RPMI8226 (cell line): ENCODE measurements at places on chromosomes 3 and 15.

GRCh38 chr15:27412415-27412814 lies 441.4 kb downstream of the GABRG3 start:
- DNase-seq = no peak

DNA sequence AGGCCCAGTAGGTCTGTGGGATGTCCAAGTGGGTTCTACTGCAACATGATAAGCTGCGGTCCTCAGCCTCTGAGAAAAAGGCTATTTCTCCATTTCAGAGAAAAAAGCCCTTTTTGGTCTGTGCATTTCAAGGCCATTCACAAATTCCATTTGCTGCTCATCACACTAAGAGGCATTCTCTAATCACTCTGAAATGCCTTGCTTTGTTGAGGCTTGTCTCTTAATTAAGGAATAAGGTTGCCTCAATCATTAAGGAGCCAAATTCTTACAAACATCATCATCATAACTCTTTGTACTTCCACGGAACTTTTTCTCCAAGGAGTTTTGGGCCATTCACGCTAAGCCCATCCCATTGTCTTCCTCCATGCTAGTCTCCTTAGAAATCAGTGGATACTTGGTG lies 74.4 kb downstream of the BOC start:
- no peak for DNase-seq

DNA sequence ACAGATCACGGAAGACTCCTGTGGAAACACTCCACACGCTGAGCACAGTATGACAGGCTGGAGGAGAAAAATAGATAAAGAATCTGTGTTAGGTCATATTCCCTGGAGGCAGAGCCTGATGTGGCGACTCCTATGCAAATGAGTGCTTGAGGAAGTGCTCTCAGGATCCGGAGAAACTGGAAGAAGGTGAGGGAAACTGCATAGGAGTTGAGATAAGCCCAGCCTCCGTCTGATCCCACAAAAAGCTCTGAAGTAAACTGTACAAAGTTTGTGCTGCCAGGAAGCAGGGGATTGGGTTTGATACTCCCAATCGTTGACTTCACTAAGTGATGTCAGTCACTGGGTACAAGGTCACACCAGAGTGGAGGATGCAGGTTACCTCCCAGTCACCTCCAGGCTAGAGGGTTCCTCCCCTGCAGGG lies 33.4 kb downstream of the OSBPL10 start:
- no peak for DNase-seq

DNA sequence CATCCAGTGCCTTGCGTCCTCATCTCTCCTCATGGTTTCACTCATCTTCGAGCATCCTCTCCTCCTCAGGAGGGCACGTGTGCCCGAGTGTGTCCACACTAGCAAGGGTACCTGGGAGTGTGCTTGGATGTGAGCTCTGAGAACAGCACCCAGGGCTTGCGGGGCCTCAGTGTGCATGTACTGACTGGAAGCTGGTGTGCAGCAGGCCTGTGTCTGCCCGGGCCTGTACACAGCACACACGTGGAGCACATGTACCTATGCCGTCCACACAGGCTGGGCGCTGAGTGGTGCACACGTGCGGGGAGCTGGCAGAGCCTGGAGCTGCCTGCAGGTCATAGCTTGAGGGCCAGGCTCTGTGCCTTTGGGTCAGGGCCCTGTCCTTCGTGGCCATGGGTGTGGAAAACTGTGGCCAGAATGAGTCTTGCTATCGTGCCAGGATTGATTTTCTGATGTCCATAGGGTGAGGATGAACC lies 34.9 kb downstream of the TSPAN3 start:
- no peak for DNase-seq

DNA sequence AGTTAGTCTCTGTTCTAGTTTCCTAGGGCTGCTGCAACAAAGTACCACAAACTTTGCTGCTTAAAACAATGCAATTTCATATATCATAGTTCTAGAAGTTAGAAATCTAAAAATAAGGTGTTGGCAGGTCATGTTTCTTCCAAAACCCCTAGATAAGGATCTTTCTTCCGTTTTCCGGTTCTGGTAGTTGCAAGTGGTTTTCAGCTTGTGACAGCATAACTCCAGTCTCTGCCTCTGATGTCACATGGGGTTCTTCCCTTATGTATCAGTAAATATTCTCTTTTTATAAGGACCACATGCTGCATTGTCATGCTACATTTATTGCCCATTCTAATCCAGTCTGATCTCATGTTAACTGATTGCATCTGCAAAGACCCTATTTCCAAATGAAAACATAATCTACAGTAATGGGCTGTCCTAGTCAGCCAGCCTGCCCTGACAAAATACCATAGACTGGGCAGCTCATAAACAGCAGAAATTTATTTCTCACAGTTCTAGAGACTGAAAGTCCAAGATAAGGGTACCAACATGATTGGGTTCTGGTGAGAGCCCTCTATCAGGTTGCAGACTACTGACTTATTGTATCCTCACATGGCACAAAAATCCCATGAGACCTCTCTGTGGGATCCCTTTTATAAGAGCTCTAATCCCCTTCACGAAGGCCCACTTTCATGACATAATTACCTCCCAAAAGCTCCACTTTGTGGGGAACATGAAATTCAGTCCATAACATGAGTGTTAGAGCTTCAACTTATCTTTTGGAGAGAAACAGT lies 642.0 kb upstream of the NAALADL2 start:
- no peak for DNase-seq

- no peak for DNase-seq
Observed at GRCh38 chr15:79562403-79562815, 130.3 kb downstream of the MINAR1 start.
